ENCODE measurements at places on chromosomes 12 and 14.

- DNase-seq, result no peak
Measured at GRCh38 chr12:112005419-112006395, 7.3 kb downstream of the TMEM116 start.

DNA sequence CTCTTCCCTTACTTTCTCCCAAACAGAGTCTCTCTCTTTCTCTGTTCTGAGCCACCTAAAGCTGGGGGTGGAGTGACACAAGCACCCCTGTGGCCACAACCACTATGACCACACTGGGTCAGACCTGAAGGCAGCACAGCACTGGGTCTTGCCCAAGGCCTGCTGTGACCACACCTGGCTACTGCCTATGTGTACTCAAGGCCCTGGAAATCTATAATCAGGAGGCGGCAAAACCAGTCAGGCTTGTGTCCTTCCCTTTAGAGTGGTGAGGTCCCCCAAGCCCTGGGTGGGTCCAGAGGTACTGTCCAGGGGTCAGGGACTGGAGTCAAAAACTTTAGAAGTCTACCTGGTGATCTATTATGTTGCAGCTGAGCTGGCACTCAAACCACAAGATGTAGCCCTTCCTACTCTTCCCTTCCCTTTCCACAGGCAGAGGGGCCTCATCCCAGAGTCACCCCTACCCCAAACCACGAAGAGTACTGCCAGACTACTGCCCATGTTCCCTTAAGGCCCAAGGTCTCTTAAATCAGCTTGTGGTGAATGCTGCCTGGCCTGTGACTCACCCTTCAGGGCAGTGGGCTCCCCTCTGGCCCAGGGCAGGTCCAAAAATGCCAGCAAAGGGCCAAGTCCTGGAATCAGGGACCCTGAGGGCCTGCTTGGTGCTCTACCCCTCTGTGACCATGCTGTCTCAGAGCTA is 179.8 kb upstream of the DYRK2 start:
- no peak for DNase-seq

GRCh38 chr12:93832131-93832530 is 155.0 kb downstream of the CRADD start:
- no peak for DNase-seq

DNA sequence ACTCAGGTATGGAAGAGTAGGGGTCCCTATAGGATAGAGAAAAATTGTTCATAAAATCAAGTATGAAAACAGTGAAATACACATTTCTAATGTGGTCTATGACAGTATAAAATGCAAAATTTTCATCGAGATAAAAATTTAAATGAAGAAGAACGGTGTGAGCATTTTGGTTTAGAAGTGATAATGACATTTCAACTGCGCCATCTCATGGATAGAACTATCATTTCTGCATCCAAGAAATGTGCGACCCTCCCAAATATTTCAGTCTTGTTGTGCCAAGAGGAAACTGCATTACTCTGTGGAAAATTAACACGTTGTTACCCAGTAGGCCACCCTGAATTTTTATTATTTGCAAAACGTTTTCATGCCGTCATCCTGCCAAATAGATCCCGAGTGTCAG is 108.8 kb downstream of the CRACR2A start:
- DNase-seq, result peak; percentile 13

DNA sequence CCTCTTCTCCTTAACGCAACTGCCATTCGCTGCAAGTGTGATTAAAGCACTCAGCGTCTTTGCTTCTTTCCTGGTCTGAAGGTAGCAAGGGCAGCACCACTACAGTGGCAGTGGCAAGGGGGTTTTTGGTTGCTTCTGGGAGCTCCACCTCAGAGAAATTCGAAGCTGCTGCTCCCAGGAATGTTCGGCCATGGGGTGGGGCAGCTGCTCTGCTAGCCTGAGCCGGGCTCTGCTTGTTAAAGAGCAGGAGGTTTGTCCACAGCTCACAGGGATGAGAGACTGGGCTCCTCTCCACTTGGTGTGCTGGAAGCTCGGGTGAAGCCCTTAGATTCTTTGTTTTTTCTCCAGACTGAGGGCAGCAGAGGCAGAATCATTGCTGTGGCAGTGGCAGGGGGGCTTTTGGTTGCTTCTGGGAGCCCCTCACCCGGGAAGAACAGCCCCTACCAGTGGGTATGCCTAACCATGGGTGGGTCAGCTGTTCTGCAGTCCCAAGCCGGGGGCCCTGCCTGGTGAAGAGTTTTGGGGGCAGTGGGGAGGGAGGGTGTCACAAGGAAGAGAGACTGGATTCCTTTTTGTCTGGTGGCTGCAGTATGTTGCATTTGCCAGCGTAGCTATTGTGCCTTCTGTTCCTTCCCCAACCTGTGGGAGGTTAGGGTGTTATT is 340.2 kb downstream of the AEBP2 start:
- no peak for DNase-seq

- DNase-seq, result no peak
Measured at GRCh38 chr14:70885343-70886022, 21.8 kb upstream of the PCNX1 start.

DNA sequence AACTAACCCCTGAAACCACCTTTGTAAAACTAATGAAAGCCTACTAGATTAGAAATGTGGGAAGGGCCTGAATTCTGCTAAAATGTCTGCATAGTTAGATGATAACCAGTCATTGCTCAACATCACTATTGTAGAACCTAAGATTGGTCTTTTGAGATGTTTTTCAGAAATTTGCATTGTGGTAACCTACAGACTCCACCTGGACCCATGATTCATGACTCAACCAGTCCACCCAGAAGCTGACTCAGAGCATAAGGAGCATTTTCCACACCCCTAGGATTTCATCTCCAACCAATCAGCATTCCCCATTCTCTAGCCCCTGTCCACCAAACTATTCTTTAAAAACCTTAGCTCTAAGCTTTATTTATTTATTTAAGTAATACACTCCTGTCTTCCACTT is 30.4 kb upstream of the CHGA start:
- no peak for DNase-seq

- peak; percentile 3 for DNase-seq
Measured at GRCh38 chr12:118851891-118852290, 129.4 kb upstream of the SRRM4 start.

- DNase-seq, result no peak
Measured at GRCh38 chr12:101720118-101720517, 19.1 kb downstream of the SYCP3 start.

- no peak for DNase-seq
Measured at GRCh38 chr12:43107026-43107775, 444.8 kb downstream of the ADAMTS20 start.

DNA sequence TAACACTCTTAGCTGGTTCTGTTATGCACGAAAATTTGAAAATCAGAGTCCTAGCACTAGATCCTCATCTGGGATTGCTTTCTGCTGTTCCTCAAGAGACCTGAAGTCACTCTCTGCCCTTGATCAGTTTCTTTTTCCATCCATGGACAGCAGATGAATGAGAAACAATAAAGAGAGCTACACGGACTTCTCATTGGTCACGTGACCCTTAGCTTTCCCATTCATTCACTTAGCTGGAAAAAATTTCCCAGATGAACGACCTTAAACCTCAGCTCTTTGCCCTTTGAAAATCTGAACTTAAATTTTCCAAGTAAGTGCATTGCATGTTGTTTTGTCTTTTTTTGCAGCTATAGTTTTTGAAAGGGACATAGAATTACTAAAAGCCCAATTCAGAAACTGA is 27.2 kb upstream of the RGS6 start:
- DNase-seq, result no peak

DNA sequence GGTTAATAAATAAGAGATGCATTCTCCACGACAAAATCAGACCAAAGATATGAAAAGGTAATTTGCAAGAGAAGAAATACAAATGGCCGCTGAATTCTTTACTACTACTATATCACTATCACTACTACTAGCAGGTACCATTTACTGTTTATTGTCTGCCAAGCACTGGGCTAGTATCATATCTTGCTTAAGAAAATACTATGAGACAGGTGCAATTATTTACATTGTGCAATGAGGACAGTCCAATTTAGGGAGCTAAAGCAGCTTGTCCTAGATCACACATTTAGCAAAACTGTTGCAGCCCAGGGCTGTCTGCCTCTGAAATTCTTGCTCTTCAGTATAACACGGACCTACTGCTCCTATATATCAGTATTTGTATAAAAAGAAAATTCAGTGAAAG is 52.8 kb downstream of the CRADD start:
- DNase-seq, result no peak

GRCh38 chr12:129681151-129681550 is 222.7 kb downstream of the TMEM132D start:
- DNase-seq, result no peak
